ENCODE measurements at places on chromosomes 3 and 15.

- no peak for DNase-seq
Measured at GRCh38 chr15:29220852-29221251, 48.8 kb downstream of the NSMCE3 start.

DNA sequence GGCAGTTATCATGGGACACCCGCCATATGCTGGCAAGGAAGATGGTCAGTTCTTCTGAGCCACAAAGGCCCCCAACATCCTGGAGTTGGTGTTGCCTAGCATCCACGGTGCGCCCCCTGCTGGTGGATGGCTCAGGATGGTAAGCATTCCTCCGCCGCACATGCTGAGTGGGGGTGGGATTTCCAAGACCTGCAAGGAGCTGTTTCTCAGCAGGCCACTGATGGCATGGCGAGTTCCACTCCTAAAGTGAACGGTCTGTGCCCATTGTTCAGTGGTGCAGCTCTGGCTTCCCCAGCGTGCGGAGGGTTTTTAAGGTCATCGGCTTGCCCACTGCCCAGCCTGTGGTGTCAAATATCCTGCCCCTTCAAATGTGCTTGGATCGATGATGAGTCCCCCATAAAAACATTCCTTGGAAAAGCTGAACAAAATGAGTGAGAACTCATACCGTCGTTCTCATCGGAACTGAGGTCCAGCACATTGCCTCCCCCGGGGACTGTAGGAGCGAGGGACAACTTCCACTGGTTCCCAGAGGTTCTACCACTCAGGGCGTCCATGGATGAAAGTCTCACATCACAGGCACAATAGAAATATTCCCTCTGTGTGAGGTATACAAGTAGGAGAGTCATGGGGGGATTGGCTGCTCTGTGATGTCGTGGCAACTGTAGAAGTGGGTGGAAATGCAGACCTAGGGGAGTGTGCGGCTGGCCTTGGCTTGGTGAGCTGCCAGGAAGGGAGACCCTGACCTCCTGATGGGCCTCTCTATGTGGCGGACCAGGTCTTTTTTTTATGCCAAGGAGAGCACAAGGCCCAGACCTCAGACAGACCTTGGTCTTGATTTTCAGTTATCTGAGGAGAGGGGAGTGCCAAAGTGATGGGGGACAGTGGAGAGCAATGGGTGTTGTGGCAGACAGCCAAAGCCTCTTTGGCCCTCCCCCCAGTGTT lies 102.0 kb downstream of the SNRPN start:
- no peak for DNase-seq

GRCh38 chr3:122810734-122811133 lies 15.9 kb downstream of the SLC49A4 start:
- no peak for DNase-seq

DNA sequence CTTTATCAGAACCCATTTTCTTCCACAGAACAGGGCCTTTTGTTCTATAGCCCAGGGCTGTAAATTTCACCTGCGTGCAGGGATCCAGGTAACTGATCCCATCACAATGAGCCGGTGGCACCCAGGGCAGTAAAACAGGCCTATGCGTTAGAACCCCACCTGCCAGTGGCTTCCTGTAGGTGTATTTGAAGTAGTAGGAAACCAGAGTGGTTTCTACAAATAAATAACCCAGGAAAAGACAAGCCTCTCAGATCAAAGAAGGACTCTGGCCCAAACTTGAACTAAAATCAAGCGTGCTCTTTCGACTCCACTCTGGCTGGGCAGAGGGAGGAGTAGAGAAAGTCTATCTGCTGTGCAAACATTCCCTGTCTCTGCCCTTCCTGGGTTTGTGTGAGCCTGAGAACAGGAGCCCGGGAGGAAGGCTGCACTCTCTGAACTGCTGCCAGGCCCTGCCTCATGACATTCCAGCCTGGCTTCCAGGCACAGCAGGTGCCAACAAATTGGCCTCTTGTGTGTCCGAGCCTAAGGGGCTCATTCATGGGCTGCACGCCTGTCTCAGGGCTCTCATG lies 77.7 kb downstream of the CEMIP start:
- DNase-seq, result no peak

GRCh38 chr15:80875568-80876347 lies 96.6 kb downstream of the CEMIP start:
- no peak for DNase-seq

- no peak for DNase-seq
Measured at GRCh38 chr3:152307829-152308474, 39.2 kb downstream of the MBNL1 start.

- DNase-seq, result no peak
Measured at GRCh38 chr3:105119801-105120340, 246.8 kb upstream of the ALCAM start.

DNA sequence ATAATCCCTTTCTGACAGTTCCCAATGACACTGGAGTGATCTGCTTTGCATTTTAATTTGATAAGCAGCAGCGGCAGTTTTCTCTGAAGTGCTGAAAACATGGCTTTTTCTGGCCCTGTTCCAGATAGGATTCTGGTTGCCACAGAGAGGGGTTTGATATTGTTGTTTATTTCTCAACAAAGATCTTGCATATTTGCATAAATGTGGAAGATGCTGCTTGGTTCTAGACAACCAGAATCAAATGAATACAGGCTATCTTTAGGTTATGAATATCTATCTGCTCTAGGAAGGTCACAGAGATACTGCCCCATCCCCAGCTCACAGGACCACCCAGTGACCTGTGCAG lies 137.1 kb downstream of the ZNF609 start:
- no peak for DNase-seq

GRCh38 chr3:133246119-133246518 lies 153.7 kb upstream of the BFSP2 start:
- DNase-seq, result no peak

DNA sequence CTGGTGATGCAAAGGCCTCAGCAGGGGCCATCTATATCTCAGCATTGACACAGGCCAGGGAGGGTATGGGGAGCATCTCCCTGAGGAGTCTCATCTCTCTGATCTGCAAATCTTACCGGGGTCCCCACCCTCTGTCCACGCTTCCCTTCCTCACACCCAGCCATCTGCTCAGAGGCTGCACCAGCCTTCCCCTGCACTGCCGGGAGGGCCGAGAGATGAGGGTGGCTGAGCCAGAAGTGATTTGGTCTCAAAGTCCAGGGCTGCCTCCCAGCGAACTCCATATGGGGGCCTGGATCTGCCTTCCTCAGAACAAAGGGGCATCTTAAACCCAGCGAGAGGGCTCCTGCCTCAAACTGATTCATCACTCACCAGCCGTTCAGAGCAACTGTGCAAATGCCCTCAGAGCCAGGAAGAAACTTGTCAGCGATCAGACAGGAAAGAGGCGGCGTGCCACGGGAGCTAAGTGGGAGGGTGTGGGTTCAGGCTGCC lies 4.6 kb downstream of the IGDCC3 start:
- DNase-seq, result no peak

- no peak for DNase-seq
Measured at GRCh38 chr3:73114711-73115110, 53.3 kb downstream of the EBLN2 start.
